CD8-positive, alpha-beta T cell (primary cell): ENCODE measurements at places on chromosomes 1 and 21.

- no peak for DNase-seq
Measured at GRCh38 chr1:33338440-33339211, 17.7 kb upstream of the A3GALT2 start.

GRCh38 chr21:14688412-14688811 lies 142.3 kb upstream of the SAMSN1 start:
- no peak for DNase-seq

- DNase-seq, result no peak
Measured at GRCh38 chr1:161177936-161178244, 583 bp upstream of the B4GALT3 start.

DNA sequence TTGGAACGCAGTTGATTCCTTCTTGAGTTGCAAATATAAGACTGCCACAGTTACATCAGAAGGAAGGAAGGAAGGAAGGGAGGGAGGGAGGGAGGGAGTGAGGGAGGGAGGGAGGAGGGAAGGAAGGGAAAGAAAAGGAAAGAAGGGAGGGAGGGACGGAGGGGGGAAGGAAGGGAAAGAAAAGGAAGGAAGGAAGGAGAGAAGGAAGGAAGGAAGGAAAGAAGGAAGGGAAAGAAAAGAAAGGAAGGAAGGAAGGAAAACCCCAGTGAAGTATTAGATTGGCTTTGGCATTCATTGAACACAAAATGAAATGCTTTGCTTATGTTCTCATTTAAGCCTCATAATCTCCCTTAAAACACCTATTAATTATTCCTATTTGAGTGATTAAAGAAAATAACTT lies 6.4 kb upstream of the WDR47 start:
- DNase-seq, result no peak

- no peak for DNase-seq
Measured at GRCh38 chr21:26809745-26810144, 35.5 kb downstream of the ADAMTS1 start.

- DNase-seq, result no peak
Measured at GRCh38 chr1:202577381-202577780, 132.9 kb downstream of the SYT2 start.

DNA sequence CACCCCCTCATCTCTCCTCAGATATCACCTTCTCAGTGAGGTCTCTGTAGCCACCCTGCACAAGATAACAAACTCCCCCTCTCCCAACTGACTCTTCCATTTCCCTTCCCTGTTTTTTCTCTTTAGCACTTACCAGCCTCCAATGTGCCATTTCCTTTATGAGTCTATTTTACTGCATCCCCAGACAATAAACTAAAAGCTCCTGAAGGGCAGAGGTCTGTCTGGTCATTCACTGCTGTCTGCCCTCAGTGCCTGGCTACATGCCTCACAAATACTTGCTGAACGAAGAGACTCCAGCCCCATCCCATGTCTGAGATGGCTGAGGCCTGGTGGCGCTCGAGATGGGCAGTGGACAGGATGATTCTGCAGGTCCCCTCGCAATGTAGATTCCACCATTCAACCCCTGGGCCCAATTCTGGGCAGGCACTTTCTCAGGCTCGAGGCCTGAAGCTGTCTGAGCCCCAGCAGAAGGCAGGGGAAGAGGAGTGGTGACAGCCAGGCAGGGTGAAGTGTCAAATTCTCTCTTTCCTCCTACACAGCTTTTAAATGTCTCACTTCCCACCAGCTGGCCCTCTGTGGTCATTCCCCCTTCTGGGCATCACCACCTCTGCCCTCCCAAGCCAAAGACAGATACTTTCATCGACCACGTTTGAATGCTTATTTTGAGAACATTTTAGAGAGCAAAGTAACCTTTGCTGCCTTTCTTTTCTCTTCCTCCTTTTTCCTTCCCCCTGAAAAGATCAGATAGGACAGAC lies 6.6 kb downstream of the LRRN2 start:
- DNase-seq, result no peak

DNA sequence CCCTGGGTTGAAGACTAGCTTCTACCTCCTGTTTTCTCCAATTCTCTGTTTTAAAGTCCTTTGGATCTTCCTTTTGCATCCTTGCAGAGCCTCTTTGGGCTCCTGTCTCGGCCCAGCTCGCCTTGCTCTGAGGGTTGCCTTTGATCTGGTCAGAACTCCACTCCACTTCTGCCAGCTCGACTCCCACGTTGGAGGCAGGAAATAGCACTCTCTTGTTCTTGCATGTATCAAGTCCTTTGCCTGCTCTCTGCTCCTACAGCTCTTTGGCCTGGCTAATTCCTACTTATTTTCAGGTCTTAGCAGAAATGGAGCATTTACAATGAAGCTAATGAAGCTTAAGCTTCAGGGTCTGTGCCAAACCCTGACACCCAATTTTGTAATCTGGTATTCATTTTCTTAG lies 21.1 kb upstream of the B3GALNT2 start:
- DNase-seq, result no peak

GRCh38 chr1:165738794-165739193 lies 29.9 kb downstream of the TMCO1 start:
- no peak for DNase-seq

GRCh38 chr1:25031966-25032667 lies 102.0 kb upstream of the RUNX3 start:
- DNase-seq, result peak; percentile 88
